ENCODE measurements at places on chromosomes 7 and 10. TPM values are rescaled to one million over a fixed set of nuclear protein-coding genes. Genes with fewer than 3 reads are reported as not detected.
A peak's percentile ranks its signal among the peaks of the same experiment; 100 is the strongest.

SEPTIN7 gene
- total RNA-seq: 193 TPM

DNA sequence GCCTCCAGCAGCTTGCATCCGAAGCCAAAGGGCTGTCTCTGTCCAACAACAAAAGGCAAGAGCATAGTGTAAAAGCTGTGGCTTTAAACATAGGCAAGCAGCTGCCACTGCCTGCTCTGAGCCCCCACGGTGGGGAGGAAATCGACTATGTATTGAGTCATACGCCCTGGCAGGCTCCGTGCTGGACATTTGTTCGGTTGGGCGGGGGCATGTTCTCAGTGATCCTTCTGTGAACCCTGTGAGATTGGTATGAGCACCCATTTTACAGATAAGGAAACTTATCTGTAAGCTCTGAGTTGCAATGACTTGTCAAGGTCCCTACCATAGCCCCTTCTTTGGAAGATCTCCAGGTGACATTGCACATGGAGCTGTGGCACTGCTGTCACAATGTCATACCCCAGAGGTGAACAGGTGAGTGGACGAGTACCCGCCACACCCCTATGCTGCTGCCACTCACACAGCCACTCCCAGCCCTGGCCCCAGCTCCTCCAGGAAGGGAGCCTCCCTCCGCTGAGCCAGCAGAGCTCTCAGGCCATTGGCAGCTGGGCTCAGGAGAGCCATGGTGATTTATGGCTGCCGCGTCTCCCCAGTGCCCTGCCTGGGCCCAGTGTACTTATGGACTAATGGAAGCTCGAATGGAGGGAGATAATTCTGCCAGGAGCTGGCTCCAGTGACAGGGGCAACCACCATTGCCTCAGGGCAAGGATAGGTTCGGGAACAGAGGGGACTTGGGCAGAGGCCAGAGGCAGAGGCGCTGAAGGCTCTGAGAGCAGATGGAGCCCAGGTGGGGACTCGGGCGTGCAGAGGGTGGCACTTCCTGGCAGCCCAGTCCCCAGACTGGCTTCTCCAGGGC is 43.7 kb downstream of the UNC5B start:
- DNase-seq: no peak
- H3K36me3 ChIP-seq: no peaks in the 10 kb centered on the region
- no peaks in the 10 kb centered on the region for H3K27me3 ChIP-seq
- H3K27ac ChIP-seq: no peak overlapping the region
- no peak overlapping the region for H3K4me3 ChIP-seq

DNA sequence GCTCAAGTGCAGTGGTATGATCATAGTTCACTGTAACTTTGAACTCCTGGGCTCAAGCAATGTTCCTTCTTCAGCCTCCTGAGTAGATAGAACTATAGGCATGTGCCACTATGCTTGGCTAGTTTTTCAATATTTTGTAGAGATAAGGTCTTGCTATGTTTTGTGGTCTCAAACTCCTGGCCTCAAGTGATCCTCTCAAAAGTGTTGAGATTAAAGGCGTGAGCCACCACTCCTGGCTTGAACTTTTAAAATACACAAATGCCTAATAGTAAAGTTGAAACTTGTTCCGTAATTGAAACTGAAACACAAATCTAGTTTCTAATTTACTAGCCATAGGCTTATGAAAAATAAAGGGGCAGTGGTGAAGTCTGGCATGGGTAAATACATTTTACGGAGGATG is 65.7 kb downstream of the AP3M1 start:
- H3K36me3 ChIP-seq: peaks cover 38% of the 10 kb centered on the region
- H3K4me3 ChIP-seq: no peak overlapping the region
- H3K4me1 ChIP-seq: peaks cover 13% of the 10 kb centered on the region
- H3K27ac ChIP-seq: no peak overlapping the region

DNA sequence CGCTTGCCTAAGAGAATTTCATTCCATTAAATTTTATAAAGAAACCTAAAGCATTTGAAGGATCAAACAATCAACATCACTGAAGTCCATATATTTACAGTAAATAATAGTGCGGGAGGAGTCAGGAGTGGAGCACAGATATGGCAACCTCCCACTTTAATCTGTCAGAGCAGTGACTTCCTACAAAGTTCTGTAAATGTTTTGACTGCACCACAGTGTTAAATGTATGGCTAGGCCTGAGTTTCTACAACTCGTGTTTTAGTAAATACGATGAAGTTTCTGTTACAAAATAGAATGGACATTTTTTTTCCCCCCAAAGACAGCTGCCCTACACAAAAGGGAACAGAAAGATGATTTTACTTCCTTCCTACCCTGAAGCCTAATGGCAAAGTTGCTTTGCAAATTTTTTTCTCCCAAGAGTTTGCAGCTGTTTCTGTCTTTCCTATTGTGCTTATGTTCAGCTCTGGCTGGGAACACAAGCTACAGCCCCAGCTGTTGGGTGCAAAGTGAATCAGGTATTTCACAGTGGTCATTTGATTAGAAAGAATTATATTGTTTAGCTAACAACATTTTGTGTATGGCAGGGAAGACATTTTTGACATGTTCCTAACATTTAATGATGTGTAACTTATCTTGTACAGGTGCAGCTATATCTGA is 62.1 kb downstream of the MET start:
- DNase-seq: no peak
- H3K27me3 ChIP-seq: no peaks in the 10 kb centered on the region
- H3K27ac ChIP-seq: peak overlapping the region; percentile 71
- peaks cover 46% of the 10 kb centered on the region for H3K4me1 ChIP-seq
